ENCODE measurements at places on chromosomes 1 and 21.

DNA sequence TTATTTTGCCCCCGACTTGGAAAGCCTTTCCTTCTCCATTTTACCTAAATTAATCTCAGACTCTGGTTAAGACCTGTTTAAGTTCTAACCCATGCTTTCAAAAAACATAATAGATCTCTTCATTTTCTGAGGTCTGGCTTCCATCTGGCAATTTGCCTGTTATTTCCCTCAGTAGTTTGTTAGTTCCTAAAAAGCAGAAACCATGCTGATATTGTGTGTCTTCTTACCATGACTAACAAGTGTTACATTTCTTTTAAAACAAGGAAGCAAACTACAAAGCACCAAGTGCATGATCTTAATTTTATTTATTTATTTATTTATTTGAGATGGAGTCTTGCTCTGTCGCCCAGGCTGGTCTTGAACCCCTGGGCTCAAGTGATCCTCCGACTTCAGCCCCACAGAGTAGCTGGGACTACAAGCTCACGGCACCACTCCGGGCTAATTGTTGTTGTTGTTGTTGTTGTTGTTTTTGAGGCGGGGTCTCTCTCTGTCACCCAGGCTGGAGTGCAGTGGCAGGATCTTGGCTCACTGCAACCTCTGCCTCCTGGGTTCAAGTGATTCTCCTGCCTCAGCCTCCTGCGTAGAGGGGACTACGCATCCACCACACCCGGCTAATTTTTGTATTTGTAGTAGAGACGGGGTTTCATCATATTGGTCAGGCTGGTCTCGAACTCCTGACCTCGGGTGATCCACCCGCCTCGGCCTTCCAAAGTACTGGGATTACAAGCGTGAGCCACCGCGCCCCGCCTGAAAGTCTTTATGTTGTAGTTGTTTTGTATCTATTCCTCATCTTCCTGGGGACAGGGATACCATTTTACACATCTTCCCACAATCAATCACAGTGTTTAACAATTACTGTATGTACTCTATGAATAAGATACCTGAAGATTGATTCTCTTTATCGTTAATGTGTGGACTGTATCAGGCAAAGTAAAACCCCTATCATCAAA, 1.3 kb upstream of the PATJ start:
- no peak for DNase-seq

GRCh38 chr21:16535102-16535422, 805.3 kb downstream of the USP25 start:
- DNase-seq, result peak; percentile 35

DNA sequence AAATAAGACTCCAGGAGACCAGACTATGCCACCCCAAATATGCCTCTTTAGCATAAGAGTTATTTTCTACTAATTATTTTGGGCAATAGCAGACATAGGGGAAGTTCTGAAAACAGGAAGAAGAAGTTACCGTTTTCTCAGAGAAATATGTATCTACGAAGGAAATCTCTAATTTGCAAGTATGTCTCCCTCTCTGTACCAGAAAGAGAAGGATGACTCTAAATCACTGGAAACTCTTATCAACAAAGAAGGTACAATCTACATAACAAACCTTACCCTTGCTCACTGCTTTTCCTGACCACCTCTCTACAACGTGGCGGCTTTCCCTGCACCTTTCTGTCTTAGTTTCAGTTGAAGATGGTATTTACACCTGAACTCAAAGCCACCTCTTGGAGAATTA, 49.0 kb downstream of the OMA1 start:
- DNase-seq, result no peak

- DNase-seq, result no peak
Measured at GRCh38 chr1:25021591-25022215, 91.6 kb upstream of the RUNX3 start.

GRCh38 chr1:110135666-110136065, 14.6 kb upstream of the SLC6A17 start:
- no peak for DNase-seq

DNA sequence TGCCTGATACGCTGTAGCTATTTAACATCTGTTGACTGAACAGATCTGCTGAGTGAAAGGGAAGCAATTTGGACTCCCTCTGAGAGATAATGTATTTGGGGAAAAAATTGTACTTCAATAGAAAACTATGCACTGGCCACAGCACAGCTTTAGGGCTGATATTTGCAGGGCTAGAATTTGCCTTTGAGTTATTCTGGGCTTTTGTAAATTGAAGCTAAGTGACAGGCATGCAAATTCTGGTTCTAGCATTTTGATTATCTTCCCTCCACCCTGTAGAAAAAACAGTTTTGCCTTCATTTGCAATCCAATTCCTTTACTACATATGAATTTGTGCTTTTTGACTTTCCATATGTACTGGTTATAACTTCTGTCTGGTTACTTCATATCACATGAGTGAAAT, 7.9 kb downstream of the KYAT3 start:
- DNase-seq, result no peak

- peak; percentile 68 for DNase-seq
Measured at GRCh38 chr1:62712336-62713243, 24.4 kb upstream of the DOCK7 start.

DNA sequence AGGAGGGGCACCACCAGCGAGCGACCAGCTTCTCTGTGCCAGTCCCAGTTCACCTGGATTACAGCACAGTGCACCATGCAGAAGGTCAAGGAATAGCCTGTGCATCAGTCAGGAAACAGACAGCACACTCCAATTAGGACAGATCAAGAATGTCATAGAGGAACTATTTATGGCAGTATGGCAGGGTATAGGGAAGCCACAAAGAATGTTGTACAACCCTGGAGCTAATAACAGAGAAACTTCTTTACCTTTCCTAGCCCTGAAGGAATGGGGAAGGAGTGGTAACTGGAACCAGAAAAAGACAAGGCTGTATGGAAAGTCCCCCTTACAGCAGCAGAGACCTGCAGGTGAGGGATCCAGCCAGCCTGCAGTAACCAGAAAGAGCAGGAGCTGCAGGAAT, 87.8 kb upstream of the USP24 start:
- DNase-seq, result no peak

DNA sequence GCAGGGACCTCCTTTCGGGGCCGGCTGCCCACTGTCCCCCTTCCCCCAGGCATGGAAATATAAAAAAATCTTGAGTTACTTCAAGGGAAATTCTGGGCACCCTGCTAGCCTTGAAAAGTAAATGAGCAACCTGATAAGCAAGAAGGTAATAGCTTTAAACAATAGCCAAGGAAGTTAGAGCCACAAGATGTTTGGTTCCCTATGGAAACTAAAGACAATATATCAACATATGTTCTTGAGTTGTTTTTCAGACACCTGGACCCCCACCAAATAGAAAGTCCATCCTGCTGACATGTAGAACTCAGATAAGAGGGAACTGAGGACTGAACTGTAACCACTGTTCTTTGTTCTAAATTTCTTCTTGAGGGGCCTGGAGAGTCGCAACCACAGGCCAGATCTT, 19.3 kb upstream of the SLC35A3 start:
- no peak for DNase-seq

GRCh38 chr1:228064741-228065542, 17.6 kb upstream of the ARF1 start:
- no peak for DNase-seq

DNA sequence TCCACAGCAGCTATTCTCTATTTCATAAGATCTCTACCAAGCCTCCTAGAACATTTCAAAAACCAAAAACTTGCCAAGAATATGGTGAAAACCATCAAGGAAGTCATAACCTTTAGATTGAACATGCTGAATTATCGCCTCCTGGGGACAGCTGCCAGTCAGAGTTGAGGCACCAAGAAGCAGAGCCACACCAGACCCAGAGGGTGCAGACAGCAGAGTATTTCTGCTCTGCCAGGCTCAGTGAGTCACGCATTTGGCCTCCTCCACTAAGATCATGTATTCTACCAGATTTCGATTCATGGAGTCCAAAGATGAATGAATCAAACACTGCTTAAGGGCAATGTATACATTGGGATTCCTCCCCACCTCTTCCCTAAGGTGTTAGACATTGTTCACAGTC, 2.1 kb downstream of the F3 start:
- no peak for DNase-seq

DNA sequence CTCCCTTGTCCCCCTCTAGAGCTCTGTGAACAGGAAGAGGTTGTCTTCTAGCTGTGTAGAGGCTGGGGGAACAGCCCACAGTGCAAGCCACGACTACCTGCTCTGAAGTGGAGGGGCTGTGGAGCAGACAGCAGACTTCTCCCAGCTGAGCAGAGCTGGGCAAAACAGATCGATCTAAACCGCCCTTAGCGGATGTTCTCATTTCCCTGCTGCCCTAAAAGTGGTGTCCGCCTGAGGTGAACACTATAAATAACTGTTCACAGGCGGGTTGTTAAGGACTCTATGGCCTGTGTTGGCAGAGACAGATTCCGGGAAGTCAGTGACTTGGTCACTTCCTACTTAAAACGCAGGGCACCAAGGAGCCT, 203.2 kb downstream of the RHOU start:
- DNase-seq, result no peak

DNA sequence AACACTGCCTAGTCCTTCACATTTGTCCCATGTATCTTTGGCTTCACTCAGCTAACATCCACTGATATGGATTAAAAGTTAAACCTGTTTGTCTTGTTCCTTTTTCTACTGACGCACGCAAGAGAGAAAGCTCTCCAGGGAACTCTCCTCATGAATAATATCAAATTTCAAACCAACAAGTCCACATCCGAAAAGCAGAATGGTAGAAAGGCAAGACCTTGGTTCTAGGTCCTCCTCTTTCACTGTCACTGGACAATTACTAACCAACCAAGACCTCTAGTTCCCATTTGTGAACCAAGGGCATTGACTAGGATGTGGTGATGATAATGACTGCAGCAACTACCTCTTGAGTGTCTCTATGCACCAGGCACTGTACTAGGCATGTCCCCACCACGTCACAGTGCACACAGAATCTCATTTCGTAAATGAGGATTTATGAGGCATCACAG, 8.4 kb downstream of the PLPP3 start:
- DNase-seq, result peak; percentile 55

- DNase-seq, result no peak
Measured at GRCh38 chr1:4668743-4669700, 14.6 kb downstream of the AJAP1 start.

DNA sequence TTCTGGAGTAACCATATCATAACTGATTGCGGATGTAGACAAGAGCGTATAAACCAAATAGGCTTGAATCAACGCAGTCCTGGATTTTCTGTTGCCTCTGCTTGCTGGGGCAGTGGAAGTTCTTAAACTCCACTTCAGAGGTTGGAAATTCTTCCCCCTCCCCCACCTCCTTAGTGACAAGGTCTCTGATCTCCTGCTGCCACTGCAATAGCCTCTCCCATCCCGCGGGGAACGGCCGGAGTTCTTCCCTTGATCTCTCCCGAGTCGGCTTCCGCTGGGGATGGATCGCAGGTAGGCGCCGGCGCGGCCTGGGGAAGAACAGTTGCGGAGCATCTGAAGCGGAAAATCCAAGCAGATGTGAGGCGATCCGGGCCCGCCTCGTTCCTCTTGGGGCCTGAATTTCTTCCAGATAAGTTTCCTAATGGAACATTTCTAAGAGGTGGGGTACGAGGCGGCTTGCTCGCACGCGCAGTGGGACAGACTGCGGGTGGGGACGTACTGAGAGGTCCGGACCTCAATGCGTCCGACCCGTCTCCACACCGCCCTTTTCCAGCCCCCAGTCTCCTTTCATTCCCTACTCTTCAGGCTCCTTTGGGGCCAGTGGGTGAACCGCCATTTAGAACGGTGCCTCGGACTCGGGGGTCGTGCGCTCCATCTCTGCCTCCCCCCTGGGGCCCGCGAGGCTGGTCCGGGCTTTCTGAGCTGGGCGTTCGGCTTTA, 3.1 kb upstream of the SIM2 start:
- no peak for DNase-seq

GRCh38 chr1:228778961-228779360, 43.7 kb downstream of the RHOU start:
- DNase-seq, result no peak

DNA sequence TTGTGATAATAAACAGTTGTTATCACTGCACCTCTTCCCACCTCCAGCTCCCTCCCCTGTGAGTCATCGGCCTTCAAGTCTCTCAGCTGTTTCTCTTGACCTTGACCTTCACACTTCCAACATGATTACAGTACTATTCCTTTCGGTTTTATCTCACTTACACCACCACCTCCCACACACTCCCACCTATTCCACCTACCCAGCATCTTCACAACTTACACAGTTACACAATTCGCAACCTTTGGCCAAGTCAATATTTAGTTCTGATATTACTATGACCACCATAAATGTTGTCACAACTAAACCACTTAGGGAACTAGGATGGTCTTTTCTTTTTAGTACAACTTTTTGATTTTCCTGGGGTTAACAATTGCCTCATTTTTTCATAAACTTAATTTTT, 60.2 kb downstream of the RIPK4 start:
- no peak for DNase-seq

GRCh38 chr1:16293538-16293937, 56.6 kb upstream of the CPLANE2 start:
- DNase-seq, result no peak

- no peak for DNase-seq
Measured at GRCh38 chr1:108780937-108781574, 34.6 kb downstream of the STXBP3 start.

GRCh38 chr1:7469255-7469938, 301.7 kb upstream of the VAMP3 start:
- DNase-seq, result no peak

DNA sequence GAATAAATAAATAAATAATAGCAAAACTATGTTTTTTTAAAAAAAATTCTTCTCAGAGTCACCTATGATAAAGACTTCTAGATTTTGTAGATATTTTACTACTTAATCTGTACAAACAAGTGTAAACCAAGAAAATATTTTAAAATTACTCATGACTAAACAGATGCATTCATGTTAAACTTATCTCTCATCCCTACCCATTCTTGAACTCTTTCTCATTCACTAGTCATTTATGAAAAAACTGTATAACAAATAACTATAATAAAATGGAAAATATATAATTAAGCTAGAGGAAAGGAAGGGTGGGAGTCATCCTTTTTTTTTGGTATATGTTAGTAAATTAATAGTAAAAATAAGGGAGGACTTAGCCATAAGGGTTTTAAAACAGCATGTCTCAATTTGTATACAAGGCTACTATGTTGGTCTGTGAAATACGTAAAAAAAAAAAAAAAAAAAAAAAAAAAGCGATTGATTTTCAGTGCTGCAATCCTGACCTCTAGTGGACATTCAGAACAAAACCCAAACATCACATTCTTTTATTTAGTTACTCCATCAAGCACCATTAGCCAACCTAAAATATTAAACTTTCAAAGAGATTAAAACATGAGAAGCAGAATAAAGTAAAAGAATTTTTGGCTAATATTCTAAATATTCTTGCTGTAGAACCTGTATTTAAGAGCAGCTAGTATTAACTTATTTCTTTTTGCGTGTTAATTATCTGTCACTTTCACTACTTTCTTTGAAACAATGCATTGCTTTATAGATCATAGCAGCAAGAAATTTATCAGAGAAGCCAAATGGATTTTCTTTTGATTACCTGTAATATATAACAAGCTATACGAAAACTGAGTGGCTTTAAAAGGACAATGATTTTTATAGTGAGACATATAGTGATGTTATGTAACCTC, 255.8 kb upstream of the CACYBP start:
- DNase-seq, result no peak
